Activated CD4-positive, alpha-beta T cell treated with anti-CD3 and anti-CD28 coated beads, Interleukin-2, Interleukin-4, amounts not matched to agents 100 ng/mL and 50 ng/mL, durations not matched to agents 16 hours and 8 hours (primary cell): ENCODE measurements at places on chromosomes 1 and 21.

DNA sequence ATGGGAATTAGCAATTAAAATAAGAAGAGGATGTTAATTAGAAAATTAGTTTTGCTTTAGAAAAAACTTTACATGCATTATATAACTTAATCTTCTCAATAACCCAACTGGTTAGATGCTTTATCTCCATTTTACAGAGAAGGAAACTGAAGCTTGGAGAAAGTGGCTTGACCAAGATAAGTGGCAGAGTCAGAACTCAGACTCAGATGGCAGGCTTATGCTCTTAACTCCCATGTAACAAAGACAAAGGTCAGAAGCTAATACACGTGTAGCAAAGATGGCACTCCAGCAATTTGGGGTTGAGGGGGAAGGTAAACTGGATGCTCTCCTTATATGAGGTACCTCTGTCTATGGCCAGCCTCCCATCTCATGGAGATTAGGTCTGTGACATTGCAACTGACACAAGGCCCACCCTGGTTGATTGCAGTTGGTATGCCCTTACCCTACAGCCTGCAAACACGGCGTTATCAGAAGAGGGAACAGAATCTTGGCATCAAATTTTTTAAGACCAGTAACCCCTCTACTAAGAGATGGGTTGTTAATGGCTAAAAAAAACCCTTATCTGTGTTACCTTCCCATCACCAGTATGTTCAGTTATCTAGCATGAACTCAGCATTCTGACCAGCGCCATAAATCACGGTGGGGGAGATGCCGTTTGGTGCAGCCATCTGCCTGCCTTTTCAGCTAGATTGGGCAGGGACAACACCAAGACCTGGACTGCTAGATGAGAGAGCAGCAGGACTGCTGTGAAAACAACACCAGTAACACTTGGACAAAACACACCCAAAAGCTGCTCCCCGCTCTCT lies 97.0 kb downstream of the UBR4 start:
- no peak for DNase-seq

GRCh38 chr1:50493710-50494109 lies 70.5 kb upstream of the DMRTA2 start:
- no peak for DNase-seq

- DNase-seq: no peak
Measured at GRCh38 chr1:157652859-157653493, 47.6 kb downstream of the FCRL3 start.

GRCh38 chr1:245704765-245705164 lies 550.0 kb downstream of the KIF26B start:
- DNase-seq: no peak

GRCh38 chr1:180151508-180151907 lies 3.2 kb upstream of the QSOX1 start:
- no peak for DNase-seq

GRCh38 chr1:211329764-211330201 lies 3.1 kb downstream of the TRAF5 start:
- no peak for DNase-seq

DNA sequence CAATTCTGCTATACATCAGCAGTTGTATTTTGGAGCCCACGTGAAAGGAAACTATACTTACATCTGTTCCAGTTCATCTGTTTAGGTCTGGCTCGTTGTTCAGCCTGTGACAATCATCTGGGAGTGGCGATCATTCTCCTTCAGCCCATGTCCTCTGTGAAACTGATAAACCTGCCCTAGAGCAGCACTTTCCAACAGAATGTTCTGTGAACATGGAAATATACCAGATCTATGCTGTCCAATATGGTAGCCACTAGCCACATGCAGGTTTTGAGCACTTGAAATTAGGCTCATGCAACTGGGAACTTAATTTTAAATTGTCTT lies 24.5 kb upstream of the COQ8A start:
- no peak for DNase-seq

DNA sequence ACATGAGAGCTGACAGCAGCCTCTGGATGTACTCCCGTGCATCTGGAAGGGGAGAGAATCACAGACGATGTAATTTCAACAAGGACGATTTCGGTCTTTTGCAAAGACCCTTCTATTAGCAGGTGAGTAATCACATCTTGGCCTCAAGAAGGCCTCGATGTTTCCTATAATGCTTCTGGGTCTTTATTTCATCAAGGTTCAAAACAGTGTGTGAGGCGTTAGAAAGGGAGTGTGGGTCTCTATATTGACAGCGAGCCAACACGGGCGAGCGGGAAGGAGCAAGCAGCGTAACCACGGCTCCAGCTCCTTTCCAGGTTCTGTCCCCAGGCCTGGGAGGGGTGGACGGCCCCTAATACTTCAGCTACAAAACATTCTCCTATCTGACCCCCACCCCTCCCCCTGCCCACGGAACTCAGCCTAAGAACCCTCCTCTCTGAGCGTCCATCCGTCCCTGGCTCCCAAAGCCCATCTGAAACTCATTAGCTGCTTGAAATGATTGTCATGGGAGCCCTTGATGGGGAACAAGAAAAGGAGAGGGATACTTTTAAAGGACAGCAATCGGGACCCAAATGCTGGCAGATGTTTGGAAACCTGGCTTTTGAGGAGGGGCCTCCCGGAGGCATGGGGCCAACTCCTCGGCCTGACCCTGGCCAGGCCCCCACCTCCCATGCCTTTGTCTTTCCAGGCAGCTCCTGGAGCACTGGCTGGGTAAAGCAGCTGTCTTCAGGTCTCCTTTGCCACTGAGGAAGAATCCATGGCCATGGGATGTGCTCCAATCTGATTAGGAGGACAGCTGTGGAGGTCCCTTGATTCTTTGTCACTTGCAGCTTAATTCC lies 250.8 kb downstream of the FOXD2 start:
- DNase-seq: no peak

- DNase-seq: no peak
Measured at GRCh38 chr1:22444856-22445255, 6.8 kb upstream of the ZBTB40 start.

GRCh38 chr1:151108331-151108730 lies 37.8 kb downstream of the GABPB2 start:
- DNase-seq: no peak

- no peak for DNase-seq
Measured at GRCh38 chr1:246690100-246690499, 34.1 kb upstream of the SCCPDH start.

- DNase-seq: no peak
Measured at GRCh38 chr1:41461790-41462679, 22.4 kb downstream of the EDN2 start.

GRCh38 chr21:46065914-46066551 lies 31.9 kb upstream of the COL6A2 start:
- DNase-seq: no peak

- DNase-seq: no peak
Measured at GRCh38 chr1:2341706-2342383, 49.5 kb downstream of the MORN1 start.

GRCh38 chr1:70866542-70867264 lies 180.9 kb downstream of the PTGER3 start:
- DNase-seq: no peak

DNA sequence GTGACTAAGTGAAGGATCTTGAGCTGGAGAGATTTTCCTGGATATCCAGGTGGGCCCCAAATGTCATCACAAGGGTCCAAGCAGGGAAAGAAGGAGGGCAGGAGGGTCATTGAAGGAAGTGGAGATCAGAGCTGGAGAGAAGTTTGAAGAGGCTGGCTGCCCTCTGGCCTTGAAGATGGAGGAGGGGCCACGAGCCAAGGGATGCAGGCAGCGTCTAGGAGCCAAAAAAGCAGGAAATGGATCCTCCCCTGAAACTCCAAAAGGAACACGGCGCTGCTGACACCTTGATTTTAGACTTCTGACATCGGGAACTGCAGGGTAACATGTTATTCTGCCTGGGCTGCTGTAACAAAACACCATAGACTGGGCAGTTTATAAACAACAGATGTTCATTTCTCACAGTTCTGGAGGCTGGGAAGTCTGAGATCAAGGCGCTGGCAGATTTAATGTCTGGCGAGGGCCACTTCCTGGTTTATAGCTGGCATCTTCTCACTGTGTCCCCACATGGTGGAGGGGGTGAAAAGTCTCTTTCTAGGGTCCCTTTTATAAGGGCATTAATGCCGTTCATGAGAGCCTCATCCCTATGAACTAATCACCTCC lies 28.8 kb upstream of the ZBTB21 start:
- DNase-seq: no peak

DNA sequence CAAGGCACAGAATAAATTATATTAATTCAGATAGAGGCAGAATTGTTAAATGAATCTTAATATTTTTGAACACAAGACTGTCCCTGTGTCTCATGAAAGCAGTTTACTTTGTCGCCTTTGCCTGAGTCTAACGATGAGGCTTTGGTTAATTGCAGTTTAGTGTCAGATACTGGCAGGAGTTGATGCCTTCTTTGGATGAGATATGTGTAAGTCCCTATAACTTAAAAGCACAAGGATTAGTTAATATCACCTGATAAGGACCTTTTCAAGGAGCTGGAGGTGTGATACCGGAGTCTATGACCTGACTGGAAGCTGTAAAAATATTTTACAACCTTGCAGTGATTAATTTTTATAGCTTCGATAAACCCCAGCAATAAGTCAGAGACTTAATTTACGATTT lies 2.0 kb upstream of the SIKE1 start:
- no peak for DNase-seq
